ENCODE measurements at places on chromosomes 12 and 14.
A peak's percentile ranks its signal among the peaks of the same experiment; 100 is the strongest.

DNA sequence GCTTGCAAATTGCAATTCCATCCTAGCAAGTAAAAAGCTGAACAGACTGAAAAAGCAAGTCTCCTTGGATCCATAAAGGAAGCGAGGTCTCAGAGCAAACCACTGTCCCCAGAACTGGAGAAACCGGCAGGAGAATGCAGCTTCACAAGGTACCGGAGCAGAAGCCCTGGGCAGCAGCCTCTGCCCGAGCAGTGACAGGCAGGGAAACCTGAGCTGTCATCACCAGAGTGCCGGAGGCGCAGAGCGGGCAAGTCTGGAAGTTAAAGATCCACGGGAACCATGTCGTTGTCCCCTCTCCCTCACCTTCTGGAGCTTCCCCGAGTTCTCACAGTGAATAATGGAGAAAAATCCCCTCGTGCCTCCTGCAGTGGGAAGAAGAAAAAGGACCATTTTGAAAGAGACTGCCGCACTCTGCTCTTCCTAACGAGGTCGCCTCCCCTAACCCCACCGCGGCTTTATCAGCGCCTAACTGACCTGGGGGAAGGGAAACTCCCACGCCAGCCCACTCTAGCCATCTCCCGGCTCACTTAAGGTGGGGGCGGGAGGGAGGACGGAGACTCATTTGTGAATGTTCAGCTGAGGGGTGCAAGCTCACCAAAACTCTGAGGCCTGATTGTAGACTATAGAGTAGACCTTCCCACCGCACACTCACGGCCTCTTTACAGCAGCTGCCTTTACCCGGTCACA lies 27.8 kb downstream of the FBXL14 start:
- DNase-seq = no peak

DNA sequence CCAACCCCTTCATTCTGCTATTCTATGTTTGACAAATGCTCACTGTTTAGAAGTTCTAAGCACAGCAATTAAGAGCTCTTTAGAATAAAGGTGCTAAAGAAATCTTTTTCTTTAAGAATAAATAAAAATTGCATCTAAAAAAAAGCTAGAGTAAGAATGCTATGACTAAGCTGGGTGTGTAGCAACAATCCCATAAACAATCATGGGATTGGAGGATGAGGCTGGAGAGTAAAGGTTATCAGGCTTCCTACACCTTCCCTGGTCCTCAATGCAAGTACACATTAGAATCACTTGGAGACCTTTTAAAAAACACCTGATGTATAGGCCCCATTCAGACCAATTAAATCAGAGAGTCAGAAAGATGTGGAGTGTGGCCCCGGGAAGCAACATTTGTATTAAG lies 88.3 kb downstream of the CIT start:
- no peak for DNase-seq

- no peak for DNase-seq
Measured at GRCh38 chr12:5310151-5310550, 121.8 kb upstream of the NTF3 start.

DNA sequence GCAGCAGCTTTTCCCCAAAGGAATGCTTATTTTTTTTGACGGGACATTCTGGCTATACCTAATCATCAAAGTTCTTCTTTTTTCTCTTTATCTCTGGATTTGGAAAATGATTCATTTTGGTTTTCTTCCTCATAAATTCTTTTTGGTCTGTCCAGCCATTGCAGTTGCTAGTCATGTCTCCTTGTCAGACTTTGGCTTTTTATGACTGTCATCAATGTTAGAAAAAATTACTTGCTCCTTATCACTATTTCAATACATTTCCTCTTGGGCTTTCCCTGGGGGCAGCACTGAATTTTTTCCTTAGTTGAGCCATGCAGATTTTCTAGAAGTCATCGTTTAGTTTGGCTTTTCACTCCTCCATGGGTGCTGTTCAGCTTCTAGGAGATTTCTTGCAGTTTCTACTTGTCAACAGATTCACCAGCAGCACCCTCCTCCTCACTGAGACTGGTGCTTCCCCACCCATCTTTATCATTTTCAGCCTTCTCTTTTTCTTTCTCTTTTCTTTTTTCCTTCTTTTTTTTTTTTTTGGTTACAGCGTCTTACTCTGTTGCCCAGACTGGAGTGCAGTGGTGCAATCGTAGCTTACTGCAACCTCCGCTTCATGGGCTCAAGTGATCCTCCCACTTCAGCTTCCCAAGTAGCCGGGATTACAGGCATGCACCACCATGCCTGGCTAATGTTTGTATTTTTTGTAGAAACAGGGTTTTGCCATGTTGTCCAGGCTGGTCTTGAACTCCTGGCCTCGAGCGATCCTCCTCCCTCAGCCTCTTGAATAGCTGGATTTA lies 5.2 kb downstream of the ADIPOR2 start:
- no peak for DNase-seq

GRCh38 chr12:93322784-93323183 lies 54.9 kb upstream of the NUDT4 start:
- peak; percentile 25 for DNase-seq

GRCh38 chr14:23186913-23187654 lies 3.6 kb upstream of the SLC7A8 start:
- DNase-seq = peak; percentile 32

GRCh38 chr12:47744005-47744651 lies 14.6 kb downstream of the RAPGEF3 start:
- DNase-seq = no peak

DNA sequence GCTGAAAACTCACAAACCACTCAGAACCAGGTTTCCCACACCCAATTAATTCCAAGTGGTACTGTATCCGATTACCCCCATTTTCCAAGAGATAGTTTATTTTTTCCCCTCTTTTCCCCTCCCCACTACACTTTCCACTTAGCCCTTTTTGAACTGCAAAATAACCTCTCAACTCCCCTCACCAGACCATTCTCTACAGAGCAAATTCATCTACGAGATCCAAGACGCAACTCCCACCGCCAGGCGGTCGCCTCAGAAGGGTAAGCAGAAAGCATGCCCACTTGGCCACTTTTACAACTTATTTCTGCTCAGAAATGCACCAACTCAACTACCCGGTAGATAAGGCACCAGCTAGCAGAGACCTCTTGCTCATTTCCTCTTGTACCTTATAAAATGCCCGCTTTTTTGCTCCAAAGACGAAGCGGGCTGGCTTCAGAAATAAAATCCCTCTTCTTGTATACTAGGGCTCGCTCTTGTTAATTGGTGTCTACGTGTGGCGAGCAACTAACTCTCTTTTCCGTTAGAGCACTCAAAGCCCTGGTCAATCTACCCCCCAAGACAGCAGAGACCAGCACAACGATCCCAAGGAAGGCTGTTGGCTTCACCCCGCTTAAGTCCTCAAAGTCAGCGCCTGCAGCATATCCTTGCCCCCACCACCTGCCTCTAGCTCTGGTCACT lies 910 bp upstream of the SRP54 start:
- no peak for DNase-seq

Data from 8988T (cell line).